ENCODE measurements at places on chromosomes 16 and 17. TPM values are rescaled to one million over a fixed set of nuclear protein-coding genes. Genes with fewer than 3 reads are reported as not detected.
A peak's percentile ranks its signal among the peaks of the same experiment; 100 is the strongest.

DNA sequence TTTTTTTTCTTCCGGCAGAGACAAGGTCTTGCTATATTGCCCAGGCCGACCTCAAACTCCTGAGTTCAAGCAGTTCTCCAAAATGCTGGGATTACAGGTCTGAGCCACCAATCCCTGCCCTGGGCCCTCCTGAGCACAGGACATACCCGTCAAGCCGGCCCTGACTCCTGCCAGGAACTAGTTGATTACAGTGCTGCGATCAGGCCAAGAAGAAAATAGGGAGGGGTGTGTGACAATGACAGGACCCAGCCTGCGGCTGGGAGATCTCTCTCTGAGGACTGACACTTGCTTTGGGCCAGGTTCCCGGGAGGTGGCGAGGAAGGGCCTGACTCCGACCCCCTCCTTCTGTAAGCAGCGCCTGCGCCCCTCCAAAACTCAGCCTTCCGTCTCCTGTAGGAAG lies 276.6 kb downstream of the MRTFB start:
- DNase-seq = no peak

- no peak for DNase-seq
These were observed 140.6 kb upstream of the TNRC6C start for GRCh38 chr17:77817953-77818352.

DNA sequence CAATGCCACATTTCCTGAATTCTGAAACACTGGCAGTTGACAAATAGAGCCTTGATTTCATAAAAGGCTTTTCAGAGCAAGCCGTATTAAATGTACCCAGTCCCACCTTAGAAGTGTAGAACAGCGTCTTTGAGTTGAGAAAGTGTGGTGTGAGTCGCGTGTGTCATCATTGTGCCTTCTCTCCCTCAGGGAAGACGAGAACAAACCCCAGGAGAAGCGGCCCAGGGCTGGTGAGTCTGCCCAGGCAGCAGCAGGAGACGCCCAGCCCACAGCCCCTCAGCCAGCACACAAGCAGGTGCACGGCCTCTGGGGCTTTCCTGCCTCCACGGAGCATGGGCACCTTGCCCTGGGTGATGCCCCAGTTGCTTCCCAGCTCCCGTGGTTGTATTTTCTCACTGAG lies 34.0 kb downstream of the CIBAR2 start:
- DNase-seq = no peak

Gene DPEP3
- 0.08 TPM for polyA plus RNA-seq

GRCh38 chr17:82531431-82531881 lies 11.9 kb downstream of the FOXK2 start:
- no peak for DNase-seq

DNA sequence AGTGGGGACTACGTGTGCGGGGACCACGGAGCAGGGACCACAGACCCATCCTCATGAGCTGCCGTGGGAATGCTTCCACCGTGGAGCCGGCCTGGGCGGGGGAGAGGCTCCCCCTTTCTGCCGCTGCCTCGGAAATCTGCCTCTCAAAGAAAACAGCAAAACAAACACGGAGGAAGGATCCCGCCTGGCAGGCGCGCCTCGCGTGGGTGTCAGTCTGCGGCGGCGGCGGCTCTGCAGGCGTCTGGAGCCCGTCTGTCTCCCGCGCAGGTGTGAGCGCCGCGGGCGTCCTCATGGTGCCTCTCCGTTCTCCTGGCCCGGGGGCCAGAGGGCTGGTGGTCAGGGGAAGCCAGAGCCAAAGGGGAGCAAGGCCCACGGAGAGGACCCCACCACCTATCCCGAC lies 27.5 kb downstream of the GSE1 start:
- DNase-seq = no peak

DNA sequence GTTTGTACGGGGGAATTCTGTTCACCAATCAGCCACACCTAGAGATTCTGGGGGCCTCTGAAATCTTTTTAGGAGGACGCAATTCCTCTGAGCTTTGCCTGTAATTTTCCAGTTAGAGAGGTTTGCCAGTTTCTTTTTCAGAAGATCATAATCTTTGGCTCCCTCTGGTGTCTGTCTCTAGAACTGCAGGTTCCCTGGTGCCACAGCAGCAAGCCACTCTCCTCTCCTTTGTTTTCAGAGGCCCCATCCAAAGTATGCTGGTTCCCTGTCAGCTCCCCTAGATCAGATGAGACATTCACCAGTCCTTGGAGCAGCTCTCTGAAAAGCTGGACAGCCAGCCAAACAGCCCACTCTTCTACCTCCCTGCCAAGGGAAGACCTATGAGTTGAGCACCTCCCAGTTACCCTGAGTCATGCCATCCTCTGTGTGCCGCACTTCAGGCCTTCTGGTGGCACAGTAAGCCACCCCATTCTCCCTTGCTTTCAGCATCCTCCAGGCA lies 36.1 kb downstream of the RNF112 start:
- DNase-seq = peak; percentile 86

Gene ADAM11
- polyA plus RNA-seq = 2.8 TPM

GRCh38 chr17:5439446-5439764 lies 450 bp upstream of the C1QBP start:
- DNase-seq = no peak

Gene OR2C1
- 1.3 TPM for polyA plus RNA-seq

DNA sequence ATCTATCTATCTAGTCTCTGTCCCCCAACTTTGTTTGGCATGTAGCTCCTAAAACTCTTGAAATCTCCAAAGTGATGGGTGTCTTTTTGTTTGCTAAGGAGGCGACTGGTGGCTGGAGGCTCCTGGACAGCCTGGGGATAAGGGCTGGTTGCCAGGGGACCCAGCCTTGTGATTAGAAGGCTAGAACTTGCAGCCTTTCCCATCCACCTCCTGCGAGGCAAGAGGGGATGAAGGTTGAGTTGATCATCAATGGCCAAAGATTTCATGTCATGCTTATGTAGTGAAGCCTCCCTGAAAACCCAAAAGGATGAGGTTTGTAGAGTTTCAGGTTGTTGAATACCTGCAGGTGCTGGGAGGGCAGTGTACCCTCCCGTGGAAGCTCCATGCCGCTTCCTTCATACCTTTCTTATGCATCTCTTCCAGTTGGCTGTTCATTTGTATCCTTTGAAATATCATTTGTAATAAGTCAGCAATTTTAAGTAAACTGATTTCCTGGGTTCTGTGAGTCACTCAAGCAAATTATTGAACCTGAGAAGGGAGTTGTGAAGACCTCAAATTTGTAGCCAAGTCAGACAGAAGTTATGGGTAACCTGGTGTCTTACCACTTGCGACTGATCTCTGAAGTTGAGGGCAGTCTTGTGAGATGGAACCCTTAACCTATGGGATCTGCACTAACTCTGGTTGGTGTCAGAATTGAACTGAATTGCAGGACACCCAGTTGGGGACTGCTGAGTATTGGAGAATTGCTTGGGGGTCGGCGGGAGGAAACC lies 202.4 kb downstream of the SEC14L1 start:
- DNase-seq = no peak

DNA sequence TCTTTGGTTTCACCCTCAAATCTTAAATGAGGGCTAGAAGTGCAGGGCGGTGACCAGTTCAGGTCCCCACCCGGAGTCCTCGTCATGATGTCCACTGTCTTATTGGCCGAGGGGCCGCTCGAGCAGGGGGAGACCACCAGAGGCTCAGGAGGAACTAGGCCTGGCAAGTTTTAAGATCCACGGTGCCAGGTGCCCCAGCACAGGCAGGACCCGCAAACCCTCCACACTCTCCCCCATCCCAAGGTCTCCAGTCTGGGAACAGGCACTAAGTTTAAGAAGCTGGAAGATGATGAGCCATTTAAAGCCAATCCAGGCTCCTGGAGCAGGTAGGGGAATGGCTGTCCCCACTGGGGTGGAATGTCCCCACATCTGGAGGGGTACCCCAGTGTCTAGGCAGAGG lies 4.1 kb downstream of the DLX3 start:
- DNase-seq = no peak

GRCh38 chr17:17354560-17355349 lies 51.6 kb downstream of the NT5M start:
- DNase-seq = peak; percentile 63

Gene SPEM1
- not detected for polyA plus RNA-seq

DNA sequence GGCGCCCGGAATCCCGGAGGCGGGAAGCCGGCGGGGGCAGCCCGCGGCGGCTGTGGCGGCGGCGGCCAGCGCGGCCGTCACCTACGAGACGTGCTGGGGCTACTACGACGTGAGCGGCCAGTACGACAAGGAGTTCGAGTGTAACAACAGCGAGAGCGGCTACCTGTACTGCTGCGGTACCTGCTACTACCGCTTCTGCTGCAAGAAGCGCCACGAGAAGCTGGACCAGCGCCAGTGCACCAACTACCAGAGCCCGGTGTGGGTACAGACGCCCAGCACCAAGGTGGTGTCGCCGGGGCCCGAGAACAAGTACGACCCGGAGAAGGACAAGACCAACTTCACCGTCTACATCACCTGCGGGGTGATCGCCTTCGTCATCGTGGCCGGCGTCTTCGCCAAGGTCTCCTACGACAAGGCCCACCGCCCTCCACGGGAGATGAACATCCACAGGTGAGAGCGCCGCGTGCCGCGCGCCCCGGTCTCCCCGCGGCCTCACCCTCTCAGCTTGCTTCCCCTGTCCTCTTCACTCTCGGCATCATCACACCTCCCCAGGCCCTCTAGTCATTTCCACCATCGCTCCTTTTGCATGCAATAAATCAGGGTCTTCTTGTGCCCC lies 706 bp downstream of the SHISA6 start:
- DNase-seq = no peak

GRCh38 chr17:8468127-8468526 lies 32.4 kb downstream of the NDEL1 start:
- DNase-seq = no peak

DNA sequence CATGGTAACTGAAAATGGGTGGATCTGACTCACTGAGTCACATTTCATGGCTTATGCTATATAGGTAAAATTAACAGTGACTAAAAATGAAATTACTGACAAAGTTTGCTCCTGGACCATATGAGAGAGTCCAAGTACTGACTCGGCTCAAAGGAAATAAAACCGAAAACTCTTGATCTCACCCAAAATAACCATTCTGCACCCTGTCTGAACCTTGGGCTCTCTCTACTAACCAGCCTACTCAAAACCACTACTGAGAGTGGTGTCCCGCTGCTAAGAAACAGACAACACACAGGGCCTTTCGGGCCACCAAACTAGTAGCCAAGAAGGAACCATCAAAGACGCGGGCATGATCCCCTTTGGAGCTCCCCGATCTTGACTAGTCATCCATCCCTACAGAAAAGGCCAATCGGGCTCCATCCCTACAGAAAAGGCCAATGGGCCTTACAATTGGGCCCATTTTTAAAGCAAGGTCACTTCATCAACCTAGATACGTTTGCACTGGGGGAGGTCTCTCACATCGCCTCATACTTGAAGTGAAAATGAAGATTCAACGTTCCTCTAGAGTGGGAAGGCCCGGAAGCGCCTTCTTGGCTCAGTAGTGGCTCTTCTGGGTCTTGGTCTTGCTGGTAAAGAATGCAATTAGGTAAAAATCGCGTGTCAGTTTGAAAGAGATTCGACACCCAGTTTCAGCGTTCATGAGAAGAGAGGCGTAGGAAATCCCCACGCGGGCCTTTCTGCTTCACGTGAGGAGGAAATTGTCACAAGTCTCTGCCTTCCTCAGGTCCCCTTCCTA lies 720 bp upstream of the ZPBP2 start:
- no peak for DNase-seq

- DNase-seq = no peak
These were observed 11.2 kb downstream of the BTBD17 start for GRCh38 chr17:74350486-74350885.

DNA sequence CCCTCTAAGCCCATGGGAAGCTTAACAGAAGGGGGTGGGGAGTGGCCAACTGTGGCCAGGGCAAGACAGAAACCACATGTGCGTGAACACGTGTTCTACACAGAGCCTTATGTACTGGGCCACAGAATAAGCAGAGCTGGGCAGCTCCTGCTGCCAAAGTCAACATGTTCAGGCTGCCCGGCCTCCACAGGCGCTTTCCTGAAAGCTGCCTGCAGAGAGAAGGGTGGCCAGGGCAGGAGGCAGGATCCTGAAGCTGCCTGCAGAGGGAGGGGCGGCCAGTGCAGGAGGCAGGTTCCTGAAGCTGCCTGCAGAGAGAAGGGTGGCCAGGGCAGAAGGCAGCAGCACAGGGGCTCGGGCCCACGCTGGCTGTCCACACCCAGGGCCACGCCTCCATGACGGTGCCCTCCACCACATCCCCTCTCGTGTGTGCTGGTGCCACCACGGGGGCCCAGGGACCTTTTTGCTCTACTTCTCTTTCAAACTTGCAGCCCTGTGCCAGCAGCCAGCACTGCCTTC lies 79.5 kb downstream of the ANKRD11 start:
- peak; percentile 43 for DNase-seq

GRCh38 chr17:52233632-52234031 lies 75.1 kb upstream of the CA10 start:
- no peak for DNase-seq

DNA sequence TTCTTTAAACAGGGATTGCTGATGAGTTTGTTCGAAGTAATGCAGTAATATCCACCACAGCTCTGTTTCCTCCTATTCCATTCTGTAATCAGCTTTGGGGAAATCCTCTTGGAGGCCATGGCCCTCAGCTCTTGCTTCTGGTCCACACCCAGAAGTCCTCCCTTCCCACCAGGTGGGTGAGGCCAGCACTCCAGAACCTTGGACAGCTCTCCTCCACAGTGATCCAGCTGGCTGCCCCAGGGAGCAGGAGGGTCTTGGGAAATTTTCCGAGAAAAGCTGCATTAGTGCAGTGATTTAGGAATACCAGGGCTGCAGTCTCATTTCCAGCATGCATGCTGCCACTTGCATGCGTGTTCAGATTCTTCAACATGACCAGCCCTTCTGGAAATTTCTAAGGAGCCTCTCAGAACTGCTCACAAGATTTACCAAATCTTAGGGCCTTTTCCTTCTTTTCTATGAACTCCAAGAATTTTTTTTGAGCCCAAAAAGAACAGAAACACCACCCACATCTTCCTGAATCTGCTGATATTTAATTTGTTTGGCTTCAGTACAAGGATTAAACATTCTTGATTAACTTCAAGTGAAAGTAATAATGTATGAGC lies 4.2 kb downstream of the SMPD3 start:
- DNase-seq = peak; percentile 73

Gene BMERB1
- 41.2 TPM for polyA plus RNA-seq

Gene SEPTIN12
- polyA plus RNA-seq = 0.57 TPM

DNA sequence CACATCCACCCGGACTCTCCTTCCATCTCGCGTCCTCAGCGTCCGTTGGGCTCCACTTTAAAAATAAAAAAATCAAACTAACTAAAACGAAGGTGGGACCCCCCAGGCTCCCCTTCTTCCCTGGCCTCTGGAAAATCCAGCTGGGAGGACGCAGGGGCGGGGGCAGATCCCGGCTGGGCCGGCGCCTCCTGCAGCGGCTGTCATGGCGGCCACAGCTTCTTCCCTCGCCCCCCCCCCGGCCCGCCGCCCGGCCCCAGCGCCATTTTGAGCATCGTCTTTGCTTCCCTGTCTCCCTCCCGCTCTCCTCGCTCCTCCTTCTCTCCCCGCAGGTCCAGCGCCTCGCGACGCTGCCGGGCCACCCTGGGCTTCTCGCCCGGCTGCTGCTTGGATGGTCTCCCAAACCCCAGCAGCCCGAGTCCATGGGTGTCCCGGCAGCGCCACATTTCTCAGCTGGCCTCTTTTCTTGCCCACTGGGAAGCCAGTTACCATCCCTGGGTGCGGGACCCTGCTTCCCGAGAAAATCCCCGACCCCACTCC lies 3.3 kb downstream of the HOXB2 start:
- DNase-seq = no peak

GRCh38 chr16:84724606-84725309 lies 25.0 kb downstream of the USP10 start:
- no peak for DNase-seq

Gene MT1F
- polyA plus RNA-seq = 57.5 TPM

Gene SMG1
- polyA plus RNA-seq = 86.3 TPM

Gene MT1H
- 15.7 TPM for polyA plus RNA-seq

GRCh38 chr17:27326051-27326450 lies 32.1 kb downstream of the WSB1 start:
- no peak for DNase-seq
